ENCODE measurements at places on chromosomes 2 and 18.

DNA sequence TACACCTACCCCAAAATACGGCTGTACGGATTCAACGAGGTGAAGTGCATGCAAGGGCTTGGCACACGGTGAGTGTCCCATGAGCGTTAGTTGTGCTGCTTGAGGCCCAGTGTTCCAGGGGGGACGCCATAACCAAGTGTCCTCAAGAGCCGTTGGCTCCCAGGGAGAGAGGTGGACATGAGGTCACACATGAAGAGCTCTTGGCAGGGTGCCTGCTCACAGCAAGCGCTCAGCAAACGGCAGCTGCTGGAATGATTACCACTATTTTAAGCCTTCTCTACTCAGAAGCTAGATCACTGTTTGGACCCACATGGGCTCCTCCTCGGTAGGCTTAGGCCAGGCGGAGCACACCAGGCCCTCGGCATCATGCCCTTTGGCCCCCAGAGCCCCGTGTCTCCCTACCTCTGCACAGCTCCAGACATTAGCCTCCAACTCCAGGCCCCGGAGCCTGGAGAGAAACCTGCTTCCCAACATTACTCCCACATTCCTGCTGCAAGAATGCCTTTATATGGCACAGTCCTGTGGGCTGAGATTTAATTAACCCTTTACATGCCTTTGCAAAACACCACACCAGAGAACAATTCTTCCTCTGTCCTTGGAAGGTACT is 68.4 kb upstream of the PPP1CB start:
- no peak for DNase-seq

DNA sequence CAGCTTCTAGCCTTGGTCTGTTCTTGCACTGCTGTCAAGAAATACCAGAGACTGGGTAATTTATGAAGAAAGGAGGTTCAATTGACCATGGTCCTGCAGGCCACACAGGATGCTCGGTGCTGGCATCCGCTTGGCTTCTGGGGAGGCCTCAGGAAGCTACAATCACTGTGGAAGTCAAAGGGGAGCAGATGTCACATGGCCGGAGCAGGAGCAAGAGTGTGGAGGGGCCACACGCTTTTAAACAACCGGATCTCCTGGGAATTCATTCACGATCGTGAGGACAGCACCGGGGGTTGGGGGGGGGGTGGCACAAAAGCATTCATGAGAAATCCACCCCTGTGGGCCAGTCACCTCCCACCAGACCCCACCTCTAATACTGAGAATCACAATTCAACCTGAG is 850.4 kb upstream of the SALL3 start:
- DNase-seq, result no peak

DNA sequence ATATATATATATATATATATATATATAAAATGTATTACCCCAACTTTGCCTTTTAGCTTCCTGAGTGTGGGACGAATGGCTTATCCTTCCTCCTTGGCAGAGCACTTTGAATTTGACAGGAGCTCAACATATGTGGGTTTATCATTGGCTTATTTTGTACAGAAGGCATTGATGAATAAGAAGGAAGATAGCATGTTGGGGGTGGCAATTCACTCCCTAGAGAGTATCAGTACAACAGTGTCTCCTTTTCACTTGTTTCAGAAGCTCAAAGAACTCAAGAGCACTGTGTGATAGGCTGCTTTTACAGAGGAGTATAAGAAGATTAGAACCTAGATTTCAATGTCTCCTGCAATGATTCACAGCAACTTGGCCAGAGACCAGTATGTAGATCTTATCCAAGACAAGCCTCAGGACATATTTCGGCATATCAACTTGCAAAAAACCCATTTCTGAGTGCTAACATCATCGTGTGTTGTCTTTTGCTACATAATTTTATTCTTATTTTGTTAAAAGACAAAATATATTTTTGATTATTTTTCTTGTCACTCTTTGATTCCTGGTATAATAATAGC is 345.8 kb downstream of the SOCS6 start:
- DNase-seq, result no peak

- DNase-seq, result no peak
Observed at GRCh38 chr2:133255360-133255759, 312.9 kb downstream of the NCKAP5 start.

DNA sequence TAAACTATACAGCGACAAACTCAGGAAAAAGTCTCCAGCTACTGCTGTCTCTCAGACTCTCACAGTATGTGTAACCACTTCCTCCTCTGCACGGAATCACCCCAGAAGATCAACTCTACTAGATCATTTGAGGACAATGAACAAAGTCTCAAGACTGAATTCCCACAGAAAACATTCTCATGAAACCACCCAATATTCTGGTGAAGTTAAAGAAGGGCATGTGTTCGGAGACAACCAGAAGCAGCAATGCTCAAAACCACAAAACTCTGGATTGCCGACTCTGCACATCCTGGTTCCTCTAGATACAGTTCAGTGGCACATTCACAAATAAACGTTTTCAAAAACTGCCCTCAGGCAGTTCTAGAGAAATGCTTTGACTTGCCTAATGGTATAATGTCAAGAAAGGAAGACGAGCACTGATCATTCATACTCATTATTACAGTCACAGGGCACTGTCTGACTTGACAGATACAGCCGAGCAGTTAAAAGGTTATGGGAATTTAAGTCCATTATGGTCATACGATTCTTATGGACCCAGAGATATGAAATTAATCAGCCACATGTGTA is 91.9 kb upstream of the STK17B start:
- DNase-seq, result no peak

- DNase-seq, result no peak
Observed at GRCh38 chr2:216149741-216150140, 40.6 kb downstream of the XRCC5 start.
